ENCODE measurements at places on chromosomes 13 and 19. TPM values are rescaled to one million over a fixed set of nuclear protein-coding genes. Genes with fewer than 3 reads are reported as not detected.

ANGPTL8 gene
- not detected for total RNA-seq

ZNF565 gene
- total RNA-seq = 6.6 TPM

SIGLEC9 gene
- not detected for total RNA-seq

DIRAS1 gene
- total RNA-seq = under 0.01 TPM

BLOC1S3 gene
- total RNA-seq = 3.5 TPM

ZNF723 gene
- total RNA-seq = not detected

MEDAG gene
- total RNA-seq = 21.6 TPM

GRCh38 chr13:74103196-74103595 lies 31.0 kb downstream of the KLF12 start:
- no peak for DNase-seq

DNA sequence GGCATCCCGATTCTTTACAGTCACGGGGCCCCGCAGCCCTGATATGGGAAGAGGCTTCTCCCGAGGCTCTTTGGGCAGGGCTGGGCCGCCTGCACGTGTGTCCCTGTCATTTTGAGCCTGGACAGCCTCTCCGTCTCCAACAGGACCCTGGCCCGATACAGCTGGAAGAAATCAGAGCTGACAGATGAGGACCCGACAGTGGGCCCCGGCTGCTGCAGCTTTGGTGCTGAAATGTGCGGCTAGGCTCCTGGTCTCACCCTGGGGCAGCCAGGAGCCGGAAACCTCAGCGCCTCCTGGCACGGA lies 3.2 kb downstream of the PIAS4 start:
- no peak for DNase-seq

DNA sequence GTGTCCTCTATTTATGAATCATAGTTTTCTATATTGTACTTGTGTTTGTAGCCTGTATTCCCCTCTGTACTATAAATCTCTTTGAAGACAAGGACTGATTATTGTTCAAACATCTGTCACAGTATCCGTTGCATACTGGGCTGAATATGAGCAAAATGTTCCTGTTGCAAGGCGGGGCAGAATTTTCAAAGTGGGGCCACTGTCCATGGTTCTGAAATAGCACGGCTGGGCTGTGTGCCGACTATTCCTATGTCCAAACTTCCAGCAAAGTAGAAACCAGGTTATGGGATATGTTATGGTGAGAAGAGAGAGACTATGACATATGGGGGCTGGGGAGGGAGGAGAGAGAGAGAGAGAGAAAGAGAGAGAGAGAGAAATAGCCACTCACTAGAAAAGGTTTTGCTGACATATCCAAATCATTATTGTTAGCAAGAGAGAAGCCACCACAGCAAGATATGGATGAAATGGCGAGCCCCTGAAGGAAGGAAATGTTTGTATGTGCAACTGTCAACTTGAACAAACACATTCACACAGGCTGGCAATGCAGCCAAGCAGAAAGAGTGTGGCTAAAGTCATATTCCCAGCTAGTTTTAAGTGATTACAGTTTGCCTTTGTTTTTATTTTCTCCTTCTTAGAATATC lies 107.0 kb upstream of the GPR12 start:
- no peak for DNase-seq

DNA sequence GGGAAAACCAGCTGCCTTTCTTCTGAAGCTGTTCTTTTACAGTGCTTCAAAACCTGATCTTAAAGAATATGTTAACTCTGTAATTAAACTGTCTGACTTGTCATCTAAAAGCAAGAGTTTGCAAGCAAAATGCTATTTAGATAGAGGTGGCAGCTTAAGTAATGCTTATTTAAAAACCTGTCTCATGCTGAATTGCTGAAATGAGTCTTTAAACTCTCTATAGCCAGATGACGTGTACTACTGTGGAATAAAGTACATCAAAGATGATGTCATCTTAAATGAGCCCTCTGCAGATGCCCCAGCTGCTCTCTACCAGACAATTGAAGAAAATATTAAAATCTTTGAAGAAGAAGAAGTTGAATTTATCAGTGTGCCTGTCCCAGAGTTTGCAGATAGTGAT lies 22.9 kb downstream of the ITM2B start:
- no peak for DNase-seq

DNA sequence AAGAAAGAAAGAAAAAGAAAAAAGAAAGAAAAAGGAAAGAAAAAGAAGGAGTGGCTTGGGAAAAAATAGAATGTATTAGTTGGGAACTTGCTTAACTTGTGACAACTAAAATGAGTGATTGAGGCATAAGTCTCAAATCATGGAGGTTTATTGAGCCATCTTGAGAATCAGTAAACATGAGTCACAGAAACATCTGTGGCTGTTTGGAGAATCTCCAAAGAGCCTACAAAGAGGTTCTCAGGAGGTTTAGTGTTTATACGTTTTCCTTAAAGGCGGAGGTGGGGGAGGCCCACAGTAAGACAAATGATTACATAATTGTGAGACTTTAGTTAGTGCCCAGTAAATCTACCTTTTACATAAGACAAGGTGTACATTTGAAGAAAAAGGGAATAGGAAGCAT lies 38.6 kb downstream of the WDR87 start:
- DNase-seq = no peak

DNA sequence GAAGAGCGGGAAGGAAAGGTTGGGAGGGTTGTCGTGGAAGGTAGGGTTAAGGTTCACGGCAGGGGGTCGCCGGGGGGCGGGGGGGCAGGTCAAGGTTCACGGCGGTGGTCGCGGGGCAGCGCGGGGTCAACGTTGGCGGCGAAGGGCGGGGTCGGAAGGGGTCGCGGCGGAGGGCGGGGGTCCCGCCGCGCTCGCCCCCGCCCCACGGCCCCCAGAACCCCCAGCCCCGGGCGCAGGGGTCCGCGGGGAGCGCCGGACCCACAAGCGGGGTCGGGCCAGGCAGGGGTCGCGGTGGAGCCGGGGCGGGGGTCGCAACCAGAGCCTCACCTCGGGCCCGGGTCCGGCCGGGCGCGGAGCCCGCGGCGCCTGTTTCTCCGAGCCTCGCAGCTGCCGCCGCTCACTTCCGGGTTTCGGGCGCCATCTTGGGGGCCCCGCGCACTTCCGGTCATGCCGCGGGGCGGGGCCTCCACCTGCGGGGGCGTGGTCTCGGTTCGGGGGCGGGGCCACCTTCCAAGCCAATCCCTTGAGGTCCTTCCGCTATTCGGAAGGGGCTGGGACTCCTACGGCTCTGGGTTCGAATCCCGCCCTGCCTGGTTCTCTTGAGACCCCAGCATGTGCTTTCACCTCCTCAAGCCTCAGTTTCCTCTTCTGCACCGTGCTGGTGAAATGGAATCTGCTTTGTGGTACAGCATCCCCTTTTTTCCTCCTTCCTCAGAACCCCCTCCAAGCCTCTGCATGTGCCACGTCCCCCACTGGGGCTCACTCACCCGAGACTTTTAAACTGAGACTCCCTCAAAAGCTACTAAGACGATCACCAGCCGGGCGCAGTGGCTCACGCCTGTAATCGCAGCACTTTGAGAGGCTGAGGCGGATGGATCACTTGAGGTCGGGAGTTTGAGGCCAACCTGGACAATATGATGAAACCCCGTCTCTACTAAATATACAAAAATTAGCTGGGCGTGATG lies at the start of gene SBNO2:
SBNO2 (minus strand) TSS at position 424 of the 965 bp plus-strand sequence. CDS start 19,992 bp downstream, outside the sequence.
- peak; percentile 55 for DNase-seq

GRCh38 chr13:82800391-82800790 lies 1081.9 kb downstream of the SLITRK1 start:
- DNase-seq = no peak

GRCh38 chr13:35164324-35164932 lies 222.4 kb downstream of the NBEA start:
- no peak for DNase-seq

DNA sequence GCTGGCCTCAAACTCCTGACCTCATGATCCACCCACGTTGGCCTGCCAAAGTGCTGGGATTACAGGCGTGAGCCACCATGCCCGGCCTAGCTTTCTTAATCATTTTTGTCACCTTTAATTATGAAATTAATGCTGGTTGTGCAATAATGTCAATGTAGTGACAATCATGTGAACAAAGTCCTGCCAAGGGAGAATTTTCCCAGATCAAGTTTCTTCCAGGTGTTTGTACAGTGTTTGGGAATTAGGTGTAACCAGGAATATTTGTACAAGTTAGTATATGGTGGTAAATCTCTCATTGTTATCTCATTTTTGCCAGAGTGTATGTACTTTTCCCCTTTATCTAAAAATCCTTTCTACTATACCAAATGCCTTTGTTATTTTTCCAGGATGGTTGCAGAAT lies 171.1 kb downstream of the UGGT2 start:
- DNase-seq = no peak

DNA sequence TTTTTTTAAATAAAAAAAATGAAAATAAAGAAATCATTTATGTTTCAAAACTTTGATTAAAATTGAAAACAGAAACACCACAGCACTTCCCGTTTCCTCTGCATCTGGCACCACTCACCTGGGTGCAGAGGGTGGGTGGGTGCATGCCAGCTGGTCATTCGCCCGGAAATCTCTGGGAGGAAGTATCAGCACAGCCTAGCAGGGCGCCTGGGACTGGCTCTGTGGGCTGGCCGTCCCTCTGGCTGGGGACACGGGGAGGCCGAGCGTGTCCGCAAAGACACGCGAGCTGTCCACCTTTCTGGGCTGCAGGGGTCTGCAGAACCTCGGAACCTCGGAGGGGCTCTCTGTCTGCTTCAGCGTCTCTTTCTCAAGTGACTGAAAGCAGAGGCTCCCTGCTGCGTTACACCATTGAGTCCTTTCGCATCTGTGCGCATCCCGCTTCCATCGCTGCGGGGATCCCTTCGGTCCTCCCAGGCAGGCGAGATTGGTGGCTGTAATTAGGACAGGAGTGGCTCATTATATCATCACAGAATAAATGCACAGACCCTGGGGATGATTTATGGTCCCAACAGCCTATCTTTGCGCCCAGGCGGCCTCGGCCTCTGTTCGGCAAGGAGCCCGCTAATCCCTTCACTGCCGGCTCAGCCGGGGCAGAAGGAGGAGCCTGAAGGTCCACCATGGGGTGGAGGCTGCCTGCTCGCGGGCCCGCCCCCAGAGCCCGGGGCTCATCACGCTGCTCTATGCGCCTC lies 17.2 kb downstream of the CRTC1 start:
- no peak for DNase-seq

GRCh38 chr13:49371943-49372613 lies 71.8 kb downstream of the CAB39L start:
- DNase-seq = no peak

DNA sequence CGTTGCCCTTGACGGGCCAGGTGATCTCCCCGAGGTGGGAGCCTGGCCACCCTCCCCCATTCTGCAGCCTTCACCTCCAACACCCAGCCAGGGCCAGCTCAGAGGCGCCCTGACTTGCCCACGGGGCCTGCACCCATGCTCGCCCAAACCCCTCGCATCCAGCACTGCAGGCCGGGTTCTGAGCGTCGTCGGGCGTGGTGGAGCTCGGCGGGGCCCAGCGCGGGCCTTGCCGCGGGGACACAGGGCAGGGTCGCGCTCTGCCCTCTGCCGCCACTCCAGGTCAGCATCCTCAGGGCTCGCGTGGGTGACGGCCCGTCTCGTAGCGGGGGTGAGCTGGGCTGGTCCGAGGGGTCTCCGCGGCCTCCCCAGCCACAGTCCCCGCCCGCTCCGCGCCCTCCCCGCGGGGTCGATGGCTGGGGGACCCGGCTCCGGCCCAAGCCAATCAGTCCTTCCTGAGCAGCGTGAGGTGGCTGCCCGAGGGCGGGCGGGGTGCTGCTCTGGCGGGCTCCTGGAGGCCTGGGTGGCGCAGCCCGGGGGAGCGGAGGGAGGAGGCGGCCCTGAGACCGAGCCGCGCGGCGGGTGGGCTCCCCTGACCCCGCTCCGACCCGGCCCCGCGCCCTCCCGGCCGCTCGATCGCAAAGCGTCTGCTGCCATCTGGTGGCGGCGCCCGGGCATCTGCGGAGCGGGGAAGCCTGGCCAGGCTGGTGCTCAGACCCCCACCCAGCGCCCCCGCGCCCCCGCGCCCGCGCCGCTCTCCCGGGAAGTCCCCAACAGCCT lies 61.4 kb downstream of the CCNE1 start:
- no peak for DNase-seq

DNA sequence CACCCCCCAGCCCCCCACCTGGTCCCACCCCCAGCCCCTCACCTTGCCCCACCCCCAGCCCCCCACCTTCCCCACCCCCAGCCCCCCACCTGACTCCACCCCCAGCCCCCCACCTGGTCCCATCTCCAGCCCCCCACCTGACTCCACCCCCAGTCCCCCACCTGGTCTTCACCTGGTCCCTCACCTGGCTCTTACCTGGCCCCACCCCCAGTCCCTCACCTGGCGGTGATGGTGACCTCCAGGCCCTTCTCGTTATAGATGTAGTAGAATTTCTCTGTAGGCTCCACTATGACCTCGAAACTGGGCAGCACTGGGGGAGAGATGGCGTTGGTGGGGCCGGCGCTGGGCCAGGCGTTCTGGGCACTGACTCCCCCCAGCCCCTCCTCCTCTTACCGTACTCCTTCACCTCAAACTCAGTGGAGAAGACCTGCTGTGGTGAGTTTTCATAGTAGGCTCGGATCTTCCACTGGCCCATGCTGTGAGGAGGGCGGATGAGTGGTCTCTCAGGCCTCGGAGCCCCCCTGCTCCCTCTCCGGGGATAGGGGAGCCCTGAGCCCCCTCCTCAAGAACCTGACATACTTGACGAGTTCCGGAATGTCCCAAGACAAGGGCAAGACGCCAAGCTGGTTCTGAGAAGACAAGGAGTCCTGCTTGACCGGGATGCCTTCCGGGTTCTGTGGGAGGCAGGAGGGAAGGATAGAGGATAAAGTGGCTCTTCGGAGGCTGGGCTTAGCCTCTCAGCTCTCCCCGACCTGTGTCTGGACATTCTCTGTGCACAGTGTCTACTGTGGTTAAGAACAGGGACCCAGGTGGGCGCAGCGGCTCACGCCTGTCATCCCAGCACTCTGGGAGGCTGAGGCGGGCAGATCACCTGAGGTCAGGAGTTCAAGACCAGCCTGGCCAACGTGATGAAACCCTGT lies 6.4 kb downstream of the C3 start:
- DNase-seq = no peak

GRCh38 chr13:110479215-110479545 lies 82.3 kb downstream of the RAB20 start:
- no peak for DNase-seq

DNA sequence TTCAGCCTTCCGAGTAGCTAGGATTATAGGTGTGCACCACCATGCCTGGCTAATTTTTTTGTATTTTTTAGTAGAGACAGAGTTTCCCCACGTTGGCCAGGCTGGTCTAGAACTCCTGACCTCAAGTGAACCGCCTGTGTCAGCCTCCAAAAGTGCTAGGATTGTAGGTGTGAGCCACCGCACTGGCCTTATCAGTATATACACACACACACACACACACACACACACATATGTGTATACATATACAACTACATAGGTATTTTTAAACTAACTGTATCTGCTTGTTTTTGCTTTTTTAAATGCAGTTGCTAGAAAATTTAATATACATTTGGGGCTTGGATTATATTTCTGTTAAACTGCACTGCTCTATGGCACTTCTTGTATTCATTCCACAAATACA lies 3.1 kb downstream of the CARD8 start:
- DNase-seq = no peak

DNA sequence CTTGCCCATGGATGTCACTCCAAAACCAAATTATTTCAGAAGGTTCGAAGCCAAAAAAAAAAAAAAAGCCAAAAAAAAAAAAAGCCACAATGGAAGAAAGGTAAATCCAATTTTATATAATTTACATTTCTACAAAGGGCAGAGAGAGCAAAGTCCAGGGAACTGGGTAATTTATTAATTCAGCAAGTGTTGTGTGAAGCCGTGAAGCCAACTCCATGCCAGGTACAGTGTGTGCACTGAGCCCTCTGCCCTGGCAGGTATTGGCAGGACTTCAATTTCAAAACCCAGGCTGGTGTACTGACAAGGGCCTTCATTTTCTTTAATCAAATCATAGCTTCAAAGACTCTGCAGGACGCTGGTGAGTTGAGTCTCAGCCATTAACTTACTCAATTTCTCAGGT lies 5.5 kb upstream of the RFPL4A start:
- DNase-seq = no peak

All from pulmonary artery endothelial cell (primary cell).